A549 (cell line): ENCODE measurements at places on chromosomes 7 and 10. TPM values are rescaled to one million over a fixed set of nuclear protein-coding genes. Genes with fewer than 3 reads are reported as not detected.

DNA sequence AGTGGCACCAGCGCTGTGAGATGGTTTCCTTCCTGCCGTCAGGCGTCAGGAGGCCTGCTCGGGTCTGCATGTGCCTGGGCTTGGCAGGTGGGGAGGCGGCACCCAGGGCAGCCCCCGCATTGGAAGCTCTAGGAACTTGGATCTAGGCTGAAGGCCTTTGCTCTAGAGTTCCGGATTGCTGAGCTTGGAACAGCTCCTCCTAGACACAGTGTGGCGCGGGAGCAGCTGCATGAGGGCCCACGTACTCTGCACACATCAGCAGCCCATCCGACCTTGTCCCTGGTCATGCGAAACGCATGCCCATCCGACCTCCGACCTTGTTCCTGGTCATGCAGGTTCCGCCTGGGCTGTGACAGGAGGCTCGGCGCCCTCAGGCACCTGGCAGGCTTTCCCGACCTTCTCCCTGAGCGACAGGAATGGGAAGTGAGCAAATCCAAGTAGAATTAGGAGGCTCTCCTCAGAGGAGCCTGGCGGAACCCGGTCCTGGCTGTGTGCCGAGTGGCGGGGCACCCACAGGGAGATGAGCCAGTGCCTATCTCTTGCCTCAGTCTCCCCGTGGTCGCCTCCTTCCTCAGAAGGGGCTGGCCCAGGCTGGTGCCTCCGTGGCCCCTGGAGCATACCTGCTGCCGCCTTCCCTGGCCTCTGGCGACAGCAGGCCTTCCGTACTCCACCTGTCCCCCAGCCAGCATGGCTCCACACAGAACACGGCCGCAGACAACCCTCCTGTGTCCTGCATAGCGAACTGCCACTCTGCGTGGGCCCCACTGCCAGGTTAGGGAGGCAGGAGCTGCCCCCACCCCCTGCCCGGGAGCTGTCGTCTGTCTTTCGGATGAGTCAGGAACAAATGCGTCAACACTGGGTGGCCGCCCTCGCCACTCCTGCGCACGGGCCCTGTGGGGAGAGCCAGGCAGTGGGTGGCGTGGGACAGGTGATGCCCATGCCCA, 12.0 kb downstream of the GET4 start:
- no peak for DNase-seq

DNA sequence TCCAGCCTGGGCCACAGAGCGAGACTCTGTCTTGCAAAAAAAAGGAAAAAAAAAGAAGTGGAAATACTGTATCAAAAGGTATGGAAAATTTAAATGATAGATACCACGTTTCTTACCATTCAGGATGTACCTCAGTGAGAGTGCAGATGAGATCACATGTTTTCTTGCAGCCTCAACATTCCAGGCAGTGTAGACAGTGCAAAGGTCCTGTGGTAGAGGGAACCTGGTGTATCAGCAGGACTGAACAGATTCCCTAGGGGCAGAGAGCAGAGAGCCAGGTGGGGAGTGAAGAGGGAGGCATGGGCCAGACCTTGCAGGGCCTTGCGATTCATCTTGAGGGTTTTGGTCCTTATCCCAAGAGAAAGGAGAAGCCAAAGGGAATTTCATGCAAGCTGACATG, 17.7 kb upstream of the ATXN7L1 start:
- DNase-seq: no peak

- DNase-seq: no peak
Observed at GRCh38 chr7:14235056-14235455, 245.6 kb upstream of the ETV1 start.

GRCh38 chr7:147498081-147498480, 1092.5 kb upstream of the C7orf33 start:
- no peak for DNase-seq

- DNase-seq: no peak
Observed at GRCh38 chr7:156100086-156100485, 287.8 kb upstream of the SHH start.

GRCh38 chr10:127029061-127029460, 123.8 kb downstream of the DOCK1 start:
- DNase-seq: no peak

The TMEM139 gene
- 0.37 to 0.71 TPM (median 0.42 TPM) in 3 replicates for polyA plus RNA-seq

- no peak for DNase-seq
Observed at GRCh38 chr7:18511351-18512140, 16.0 kb downstream of the HDAC9 start.

- no peak for DNase-seq
Observed at GRCh38 chr10:109863775-109864174, 59.5 kb downstream of the XPNPEP1 start.

The SVIL gene
- 9.6 to 12.1 TPM (median 12.0 TPM) in 3 replicates for polyA plus RNA-seq

DNA sequence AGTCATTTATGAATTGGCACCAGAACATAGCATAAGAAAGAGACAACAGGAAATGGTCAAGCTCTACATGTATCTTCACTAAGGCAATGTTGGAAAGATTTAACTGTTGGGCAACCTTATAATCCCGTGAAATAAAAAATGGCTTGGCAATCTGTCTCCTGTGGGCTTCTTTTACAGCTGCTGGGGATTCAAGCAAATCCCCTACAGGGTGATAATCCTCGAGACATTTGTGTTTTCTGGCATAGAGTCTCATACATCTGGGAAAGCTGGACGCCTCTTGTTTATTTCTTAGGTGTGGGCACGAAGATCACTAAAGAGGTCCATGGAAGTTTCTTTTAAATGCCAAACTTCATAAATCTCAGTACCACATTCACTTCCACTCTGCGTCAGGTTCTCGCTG, 82.2 kb upstream of the GPR141 start:
- no peak for DNase-seq

GRCh38 chr7:127413326-127413725, 20.8 kb upstream of the ZNF800 start:
- DNase-seq: no peak

The SAMD8 gene
- polyA plus RNA-seq: 9.8 to 11.0 TPM (median 10.9 TPM) in 3 replicates

- DNase-seq: no peak
Observed at GRCh38 chr10:42988069-42988468, 88.8 kb upstream of the RET start.

GRCh38 chr7:55140941-55141278, 122.1 kb downstream of the EGFR start:
- DNase-seq: no peak

The LSM8 gene
- polyA plus RNA-seq: 134 to 148 TPM (median 142 TPM) in 3 replicates

The SLC37A3 gene
- 23.0 to 30.0 TPM (median 26.9 TPM) in 3 replicates for polyA plus RNA-seq

- DNase-seq: no peak
Observed at GRCh38 chr7:6167587-6168476, 104.6 kb downstream of the CYTH3 start.

- DNase-seq: no peak
Observed at GRCh38 chr7:43461349-43462024, 121.4 kb upstream of the STK17A start.

DNA sequence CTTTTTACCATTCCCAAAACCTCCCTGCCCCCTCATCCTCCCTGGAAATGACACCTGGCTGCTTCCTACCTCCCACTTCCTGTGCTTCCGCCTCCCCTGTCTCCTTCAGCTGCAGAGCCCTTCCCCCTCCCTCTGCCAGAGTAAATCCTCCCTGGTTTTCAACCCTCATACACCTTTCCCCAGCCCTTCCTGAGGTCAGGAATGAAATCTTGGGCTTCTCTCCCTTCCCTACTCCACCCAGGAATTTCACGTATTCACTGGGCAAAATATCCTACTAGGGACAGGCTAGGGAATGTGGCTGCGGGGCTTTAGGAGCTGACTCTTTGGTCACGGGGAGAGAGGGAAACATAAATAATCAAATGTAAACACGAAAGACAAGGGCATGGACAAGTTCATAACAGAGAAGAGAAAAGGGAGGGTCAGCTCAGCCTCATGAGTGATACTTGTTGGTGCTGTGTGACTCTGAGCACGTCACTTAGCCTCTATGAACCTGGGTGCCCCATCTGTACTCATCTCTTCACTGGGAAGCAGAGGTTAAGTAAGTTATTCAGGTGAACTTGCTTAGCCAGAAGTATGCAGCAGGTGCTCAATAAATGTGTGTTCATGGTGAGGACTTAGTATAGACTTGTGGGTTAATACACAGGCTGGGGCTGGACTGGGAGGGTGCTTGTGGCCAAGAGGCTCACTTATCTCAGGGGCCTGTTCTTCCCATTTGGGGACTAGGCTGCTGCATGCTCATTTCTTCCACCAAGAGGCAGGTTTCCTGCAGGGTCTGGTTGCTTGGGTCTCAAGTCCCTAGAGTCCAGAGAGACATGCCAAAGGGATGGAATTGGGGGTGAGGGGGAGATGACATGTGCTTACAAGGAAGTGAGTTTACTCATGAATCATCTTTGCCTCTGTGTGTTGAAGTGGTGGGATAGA, 10.0 kb upstream of the DUSP5 start:
- no peak for DNase-seq

- no peak for DNase-seq
Observed at GRCh38 chr10:110017907-110018306, 10.1 kb downstream of the ADD3 start.

The LANCL2 gene
- 7.6 to 9.7 TPM (median 8.0 TPM) in 3 replicates for polyA plus RNA-seq

The SUMF2 gene
- polyA plus RNA-seq: 94.8 to 112 TPM (median 106 TPM) in 3 replicates

DNA sequence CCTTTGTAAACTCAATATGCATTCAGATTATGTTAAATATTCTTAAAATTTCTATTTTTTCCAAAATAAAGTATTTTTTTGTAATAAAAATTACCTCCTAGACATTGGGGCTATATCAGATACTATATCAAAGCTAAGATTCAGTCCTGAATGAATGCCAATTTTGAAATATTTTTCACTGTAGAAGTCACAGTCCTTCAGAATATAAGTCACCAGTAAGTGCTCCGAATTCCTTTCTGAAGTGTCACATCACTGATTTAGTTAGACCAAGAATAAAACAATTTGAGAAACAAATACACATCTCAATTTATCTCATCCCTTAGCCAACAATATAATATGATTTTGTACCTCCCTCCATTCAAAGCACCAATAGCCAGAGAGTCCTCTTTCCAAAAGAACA, 33.9 kb upstream of the GSAP start:
- no peak for DNase-seq

DNA sequence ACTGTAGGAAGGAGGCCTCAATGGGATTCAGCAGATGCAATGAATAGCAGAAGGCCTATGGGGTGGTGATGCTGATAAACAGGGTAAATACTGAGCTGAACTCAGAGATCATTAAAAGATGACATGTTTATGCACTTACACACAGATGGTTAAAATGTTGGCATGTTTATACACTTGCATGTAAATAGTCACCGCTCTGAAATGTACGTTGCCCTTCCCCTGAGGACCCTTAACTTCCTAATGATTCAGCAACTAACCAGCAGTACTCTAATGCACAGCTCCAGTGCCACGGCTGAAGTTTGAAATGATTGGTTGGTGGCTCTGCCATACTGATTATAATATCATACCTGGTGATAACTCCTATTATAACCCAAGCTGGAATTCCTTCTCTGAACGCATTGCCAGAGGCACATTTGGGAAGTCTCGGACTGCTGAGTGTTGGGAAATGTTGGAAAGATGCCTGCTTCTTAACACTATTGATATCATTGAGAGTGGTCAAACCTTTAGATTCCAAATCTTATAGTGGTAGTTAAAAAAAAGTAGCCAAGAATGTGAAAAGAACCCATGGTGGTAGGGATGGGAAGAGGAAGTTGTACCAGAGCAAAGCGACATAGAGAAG, 3.7 kb upstream of the CAV1 start:
- DNase-seq: no peak

The ZNF394 gene
- 12.2 to 14.9 TPM (median 13.6 TPM) in 3 replicates for polyA plus RNA-seq

DNA sequence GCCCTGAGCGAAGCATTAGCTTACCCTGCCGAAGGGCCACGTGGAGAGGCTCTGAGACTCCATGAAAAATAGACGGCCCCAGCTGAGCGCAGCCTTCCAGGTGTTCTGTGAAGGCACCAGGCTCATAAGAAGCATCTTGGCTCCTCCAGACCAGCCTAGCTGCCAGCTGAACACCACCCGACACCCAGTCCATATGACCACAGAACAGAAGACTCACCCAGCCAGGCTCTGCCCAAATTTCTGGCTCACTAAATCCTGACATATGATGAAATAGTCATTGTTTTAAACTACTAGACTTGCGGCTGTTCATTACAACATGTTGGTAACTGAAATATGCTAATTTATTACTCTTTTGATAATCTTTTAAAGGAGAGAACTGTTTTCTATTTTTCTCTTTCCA, 99.5 kb upstream of the ABI1 start:
- DNase-seq: no peak

- no peak for DNase-seq
Observed at GRCh38 chr10:128400564-128400963, 274.3 kb upstream of the MKI67 start.

DNA sequence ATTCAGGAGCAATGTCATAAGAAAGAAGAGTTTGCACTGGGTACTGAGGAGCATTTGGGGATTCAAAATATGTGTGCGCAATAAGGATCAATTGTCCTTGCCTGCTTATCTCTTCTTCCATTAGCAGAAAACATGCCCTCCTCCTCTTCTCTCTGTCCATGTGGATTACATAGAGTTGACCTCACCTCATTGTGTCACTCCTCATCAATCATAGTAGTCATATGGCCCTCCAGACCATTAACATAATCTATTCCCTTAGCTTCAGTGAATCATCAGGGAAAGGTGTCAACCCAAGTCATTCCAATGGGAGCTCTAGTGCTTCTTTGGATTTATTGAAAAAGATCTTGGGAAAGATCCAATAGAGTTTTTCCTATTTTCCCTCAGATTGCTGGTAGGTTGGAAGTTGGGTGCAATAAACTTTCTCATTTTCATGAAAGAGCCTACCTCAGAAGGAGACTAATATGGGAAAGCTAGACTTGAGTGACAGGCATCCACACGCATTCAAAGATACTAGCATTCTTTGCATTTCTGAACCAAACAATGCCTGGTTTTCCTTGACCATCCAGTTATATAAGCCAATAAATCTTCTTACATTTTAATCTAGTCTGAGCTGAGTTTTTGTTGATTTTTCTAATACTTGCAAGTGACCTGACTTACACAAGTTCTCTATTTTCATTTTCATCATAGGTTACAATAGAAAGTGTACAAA, 71.5 kb upstream of the FAM13C start:
- no peak for DNase-seq

The HABP2 gene
- polyA plus RNA-seq: 0.10 to 0.17 TPM (median 0.13 TPM) in 3 replicates

DNA sequence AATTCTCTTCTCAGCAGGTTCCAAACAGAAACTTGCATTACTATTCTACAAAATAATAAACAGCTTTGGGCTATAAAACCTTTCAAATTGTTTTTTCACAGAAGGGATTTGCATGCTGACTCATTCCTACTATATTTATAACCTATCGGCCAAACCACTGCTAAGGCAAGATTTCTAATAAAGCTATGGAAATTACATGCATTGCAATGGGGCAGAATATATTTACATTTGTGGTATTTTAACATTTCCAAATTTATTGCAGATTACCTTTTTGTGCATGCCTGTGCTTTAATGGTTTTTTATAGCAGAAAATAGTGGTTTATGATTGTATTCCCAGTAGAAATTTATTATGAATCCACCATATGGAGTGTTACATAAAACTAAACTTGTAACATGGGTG, 69.0 kb upstream of the NPVF start:
- no peak for DNase-seq
